ENCODE measurements at places on chromosomes 11 and 22.
A peak's percentile ranks its signal among the peaks of the same experiment; 100 is the strongest.

DNA sequence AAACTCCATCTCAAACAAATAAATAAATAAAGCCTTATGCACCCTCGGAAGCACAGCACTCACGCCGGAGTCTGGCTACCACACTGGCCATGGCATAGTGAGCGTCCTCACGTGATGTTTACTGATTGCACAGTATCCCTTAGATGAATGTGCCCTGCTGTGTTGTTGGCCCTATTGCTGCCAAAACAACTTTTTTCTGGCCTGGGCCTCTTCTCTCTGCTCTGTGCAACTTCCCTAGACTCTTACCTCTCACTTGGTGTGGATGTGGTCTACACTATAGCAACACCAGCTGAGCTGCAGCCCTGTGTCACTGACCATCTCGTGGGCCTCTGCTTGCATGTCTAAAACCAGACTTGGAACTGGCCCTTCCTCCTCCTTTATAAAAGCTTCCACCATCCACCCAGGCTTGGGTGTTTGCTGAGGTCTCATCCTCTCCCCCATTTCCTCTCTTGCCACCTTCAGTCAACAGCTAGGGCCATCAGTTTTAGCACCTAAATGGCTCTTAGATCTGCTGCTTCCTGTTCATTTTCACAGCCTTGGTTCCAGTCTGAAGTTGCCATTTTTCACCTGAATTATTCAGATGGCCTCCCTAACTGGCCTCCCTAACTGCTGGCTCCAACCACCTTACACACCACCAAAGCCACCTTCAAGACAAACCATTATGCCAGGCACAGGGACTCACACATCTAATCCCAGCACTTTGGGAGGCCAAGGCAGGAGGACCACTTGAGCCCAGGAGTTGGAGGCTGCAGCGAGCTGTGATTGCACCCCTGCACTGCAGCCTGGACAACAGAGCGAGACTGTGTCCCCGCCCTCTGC, 9.2 kb downstream of the ZNF74 start:
- no peak overlapping the region for H3K27ac ChIP-seq
- peaks cover 49% of the 10 kb centered on the region for H3K36me3 ChIP-seq

GRCh38 chr11:93075782-93076181, 106.3 kb downstream of the MTNR1B start:
- no peaks in the 10 kb centered on the region for H3K36me3 ChIP-seq
- no peaks in the 10 kb centered on the region for H3K27me3 ChIP-seq
- H3K27ac ChIP-seq, result no peak overlapping the region
- no peak for DNase-seq
- H3K4me1 ChIP-seq, result no peaks in the 10 kb centered on the region
- H3K4me3 ChIP-seq, result no peak overlapping the region

DNA sequence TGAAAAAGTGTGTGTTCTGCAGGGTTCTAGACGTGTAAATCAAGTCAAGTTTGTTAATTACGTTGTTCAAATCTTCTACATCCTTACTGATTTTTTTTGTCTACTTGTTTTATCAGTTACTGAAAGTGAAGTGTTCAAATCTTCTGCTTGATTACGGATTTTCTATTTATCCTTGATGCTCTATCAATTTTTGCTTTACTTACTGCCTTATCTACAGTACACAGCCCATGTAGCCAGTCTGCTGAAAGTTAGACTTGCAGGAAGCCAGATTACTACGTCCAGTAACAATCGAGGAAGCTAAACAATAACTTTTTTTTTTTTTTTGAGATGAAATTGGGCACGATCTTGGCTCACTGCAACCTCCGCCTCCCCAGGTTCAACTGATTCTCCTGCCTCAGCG, 15.6 kb upstream of the C11orf24 start:
- H3K36me3 ChIP-seq, result no peaks in the 10 kb centered on the region
- no peaks in the 10 kb centered on the region for H3K4me1 ChIP-seq
- no peak overlapping the region for H3K4me3 ChIP-seq
- no peak overlapping the region for H3K27ac ChIP-seq

GRCh38 chr22:36160499-36160942, at the start of gene APOL3:
Gene APOL3, minus strand, starts transcription at chr22:36160755. Its CDS starts 11,700 bp downstream, at chr22:36149055.
- H3K4me3 ChIP-seq, result peak within 1 kb of the TSS; percentile 60
- DNase-seq, result peak; percentile 93
- no peaks in the 10 kb centered on the region for H3K27me3 ChIP-seq
- H3K4me1 ChIP-seq, result peaks cover 33% of the 10 kb centered on the region
- H3K36me3 ChIP-seq, result no peaks in the 10 kb centered on the region

Data from heart right ventricle (tissue), 16 donors.